ENCODE measurements at places on chromosomes 7 and 10.

GRCh38 chr7:135427166-135427565 is 82.7 kb downstream of the CNOT4 start:
- DNase-seq, result no peak

DNA sequence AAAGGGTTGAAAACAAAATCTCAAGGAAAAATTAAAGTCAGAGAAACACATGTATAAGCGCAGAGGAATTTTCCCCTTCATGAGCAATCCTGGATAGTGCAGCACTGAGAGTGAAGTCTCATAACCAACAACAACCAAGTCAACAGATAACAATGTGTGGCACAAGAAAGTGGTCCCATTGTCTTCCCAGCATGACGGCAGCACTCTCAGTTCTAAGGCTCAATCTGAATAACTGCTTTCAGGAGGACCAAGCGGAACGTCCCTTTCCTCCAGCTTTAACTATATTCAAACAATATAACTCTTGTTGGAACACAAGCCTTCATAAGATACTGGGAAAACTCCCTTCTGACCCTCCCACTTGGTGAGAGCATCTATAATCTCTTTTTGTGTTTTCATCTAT is 137.9 kb downstream of the RAPGEF5 start:
- no peak for DNase-seq

- DNase-seq, result no peak
Measured at GRCh38 chr7:68833422-68833821, 764.9 kb upstream of the AUTS2 start.

GRCh38 chr10:16902606-16903005 is 85.4 kb upstream of the RSU1 start:
- no peak for DNase-seq

DNA sequence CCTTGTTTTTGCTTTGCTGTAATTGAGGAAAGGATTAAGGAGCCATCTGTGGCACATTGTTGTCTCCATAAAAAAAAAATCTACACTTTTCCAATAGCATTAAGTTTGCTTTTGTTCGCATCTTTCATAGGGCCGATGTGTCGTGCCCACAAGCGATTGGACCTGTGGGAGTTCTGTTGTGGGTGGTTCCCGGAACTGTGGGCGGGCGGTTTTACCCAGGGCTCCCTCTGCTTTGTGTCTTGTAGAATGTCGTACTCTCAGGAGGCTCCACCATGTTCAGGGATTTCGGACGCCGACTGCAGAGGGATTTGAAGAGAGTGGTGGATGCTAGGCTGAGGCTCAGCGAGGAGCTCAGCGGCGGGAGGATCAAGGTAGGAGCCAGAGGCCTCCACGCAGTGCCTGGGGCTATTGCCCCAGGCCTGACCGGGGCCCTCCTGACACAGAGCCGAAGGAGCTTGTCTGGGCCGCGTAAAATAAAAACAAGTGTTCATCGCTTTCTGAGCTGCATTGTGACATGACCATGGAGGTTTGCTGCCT is 92.4 kb downstream of the ACTR3B start:
- DNase-seq, result no peak

- no peak for DNase-seq
Measured at GRCh38 chr7:114688443-114689055, 233.3 kb upstream of the MDFIC start.

DNA sequence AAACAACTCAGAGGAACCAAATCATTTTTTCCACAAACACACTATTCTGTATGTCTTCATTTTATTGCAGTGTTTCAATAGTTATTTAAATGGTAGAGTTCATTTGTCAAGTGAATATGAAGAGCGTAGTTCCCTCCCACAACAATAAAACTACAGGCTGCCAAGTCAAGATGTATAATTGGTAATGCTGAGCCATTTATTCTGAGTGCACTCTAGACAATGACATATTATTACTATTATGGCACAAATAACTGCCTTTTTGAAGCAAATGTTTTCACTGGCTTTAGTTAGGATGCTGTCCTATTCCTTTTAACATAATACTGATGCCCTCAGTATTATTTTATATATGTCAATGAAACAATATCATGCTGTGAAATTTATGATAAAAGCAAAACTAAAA is 102.7 kb upstream of the PCDH15 start:
- no peak for DNase-seq

GRCh38 chr10:49298983-49299815 is at the start of gene C10orf71:
Gene C10orf71 (plus strand): TSS chr10:49299170. CDS start chr10:49322546, 23,376 bp downstream.
- DNase-seq, result no peak

DNA sequence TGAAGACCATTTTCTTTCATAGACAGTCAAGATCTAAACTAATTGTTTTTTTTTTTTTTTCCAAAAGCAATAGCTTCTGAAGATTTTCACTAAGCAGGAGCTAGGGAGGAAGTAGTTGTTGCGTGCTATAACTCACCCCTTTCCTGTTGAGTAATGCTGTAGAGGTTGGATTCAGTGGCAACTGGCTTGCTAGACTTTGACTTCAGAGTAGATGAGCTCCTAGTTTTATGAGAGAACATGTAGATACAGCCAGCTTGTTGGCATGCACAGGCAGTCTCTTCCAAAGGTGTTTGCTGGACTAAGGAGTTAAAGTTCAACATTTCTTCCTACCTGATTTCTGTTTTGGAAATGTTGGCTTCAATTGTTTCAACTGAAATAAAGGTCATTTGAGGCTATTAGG is 66.2 kb upstream of the MXI1 start:
- no peak for DNase-seq

DNA sequence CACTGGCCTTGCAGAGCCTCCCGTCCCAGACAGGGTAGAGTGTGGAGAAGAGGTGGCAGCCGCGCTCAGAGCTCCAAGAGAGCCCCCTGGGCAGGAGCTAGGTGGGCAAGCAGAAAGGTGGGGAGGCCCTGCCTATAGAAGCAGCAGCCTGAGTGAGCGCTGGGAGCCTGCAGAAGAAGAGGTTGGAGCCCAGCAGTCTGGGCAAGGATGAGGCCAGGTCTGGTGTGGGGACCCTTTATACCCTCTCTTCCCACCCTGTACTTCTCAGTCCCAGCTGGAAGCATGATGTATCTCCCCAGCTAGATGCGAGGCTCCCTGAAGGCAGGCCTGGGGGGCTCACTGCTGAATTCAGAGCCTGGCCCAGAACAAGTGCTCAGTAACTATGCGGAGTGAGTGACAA is 44.5 kb upstream of the ZMIZ1 start:
- no peak for DNase-seq

DNA sequence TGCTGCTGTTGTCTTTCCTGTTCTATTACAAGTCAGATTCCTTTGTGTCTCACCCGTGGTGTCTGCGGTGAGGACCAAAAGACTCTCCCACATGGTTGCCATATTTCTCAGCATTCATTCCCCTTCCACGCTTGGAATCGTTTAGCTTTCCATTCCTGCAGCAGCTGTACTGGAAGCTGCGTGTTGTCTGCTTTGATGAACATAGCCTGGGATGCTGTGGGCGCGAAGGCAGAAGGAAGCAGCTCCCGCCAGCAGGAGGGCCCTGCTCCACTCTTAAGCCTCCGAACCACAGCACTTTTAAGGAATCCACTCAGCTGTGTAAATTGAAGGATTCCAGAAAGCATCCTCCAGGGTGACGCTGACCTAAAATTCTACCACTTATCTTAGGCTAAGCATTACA is 303.6 kb upstream of the PITRM1 start:
- DNase-seq, result no peak

GRCh38 chr7:45564886-45565455 is 9.2 kb upstream of the ADCY1 start:
- no peak for DNase-seq

- no peak for DNase-seq
Measured at GRCh38 chr7:104231054-104232046, 23.5 kb upstream of the ORC5 start.

GRCh38 chr7:18019555-18019954 is 8.1 kb downstream of the PRPS1L1 start:
- DNase-seq, result no peak

Data from cortex of kidney (tissue), 1 donor.